Lower lobe of right lung (tissue), 2 donors: ENCODE measurements at places on chromosomes 1 and 21. TPM values are rescaled to one million over a fixed set of nuclear protein-coding genes. Genes with fewer than 3 reads are reported as not detected.

DNA sequence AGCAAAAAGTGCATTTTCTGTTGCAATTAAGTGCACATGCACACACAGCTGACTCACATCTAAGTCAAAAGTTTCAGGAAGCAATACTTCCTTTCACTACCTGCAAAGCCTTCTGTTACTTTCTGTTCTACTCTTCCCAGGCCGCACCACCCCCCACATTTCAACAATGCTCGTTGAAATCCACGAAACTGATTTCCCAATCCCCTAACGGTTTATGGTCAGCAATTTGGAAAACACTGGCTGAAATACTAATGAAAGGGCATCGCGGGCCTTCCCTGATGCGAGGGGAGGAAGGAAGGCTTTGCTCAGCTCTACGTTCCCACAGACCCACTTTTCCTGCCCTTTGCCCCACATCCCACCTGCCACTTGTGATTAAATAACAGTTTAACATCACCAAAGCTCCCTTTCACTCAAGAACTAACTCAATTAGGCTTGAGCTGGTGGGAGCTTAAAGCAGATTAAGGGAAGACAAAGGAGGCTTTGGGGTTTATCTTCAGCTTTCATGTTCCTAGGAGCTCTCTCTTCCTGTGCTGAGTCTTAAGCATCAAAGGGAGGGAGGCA, 243.2 kb upstream of the RAB4A start:
- DNase-seq: peak; percentile 73

DNA sequence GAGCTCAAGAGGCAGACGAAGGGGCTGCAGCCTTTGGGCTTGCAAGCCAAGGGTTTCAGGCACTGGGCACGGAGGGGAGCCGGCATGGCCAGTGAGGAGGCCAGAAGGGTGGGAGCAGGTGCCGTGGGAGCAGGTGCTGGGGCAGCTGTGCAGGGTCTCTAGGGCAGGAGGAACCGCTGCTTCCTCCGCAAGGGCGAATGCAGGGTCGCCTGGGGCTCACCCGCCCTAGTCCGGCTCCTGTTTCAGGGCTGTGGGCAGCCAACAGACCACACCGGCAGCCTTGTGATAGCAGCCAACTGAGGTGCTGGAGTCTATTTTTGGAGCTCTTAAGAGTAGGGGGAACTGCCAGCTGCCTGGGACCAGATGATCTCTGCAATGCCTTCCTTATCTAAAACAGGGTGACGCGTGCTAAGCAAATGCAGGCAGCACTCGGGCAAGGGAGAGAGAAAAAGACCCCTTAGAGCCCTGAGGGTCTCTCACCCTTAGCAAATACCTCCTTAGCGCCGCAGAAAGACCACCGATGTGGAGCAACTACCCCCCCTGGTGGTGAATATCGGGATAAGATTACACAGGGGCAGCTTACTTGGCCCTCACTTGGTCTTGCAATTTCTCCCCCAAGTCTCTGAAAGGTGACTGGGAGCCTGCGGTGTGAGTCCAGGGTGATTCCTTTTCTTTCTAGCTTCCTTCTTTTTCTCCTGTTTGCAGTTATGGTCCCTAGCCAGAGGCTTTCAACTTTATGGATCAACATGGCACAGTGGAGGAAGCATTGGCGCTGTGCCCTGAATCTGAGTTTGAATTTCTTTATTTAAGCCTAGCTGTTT, 20.7 kb upstream of the MAPKAPK2 start:
- no peak for DNase-seq

DNA sequence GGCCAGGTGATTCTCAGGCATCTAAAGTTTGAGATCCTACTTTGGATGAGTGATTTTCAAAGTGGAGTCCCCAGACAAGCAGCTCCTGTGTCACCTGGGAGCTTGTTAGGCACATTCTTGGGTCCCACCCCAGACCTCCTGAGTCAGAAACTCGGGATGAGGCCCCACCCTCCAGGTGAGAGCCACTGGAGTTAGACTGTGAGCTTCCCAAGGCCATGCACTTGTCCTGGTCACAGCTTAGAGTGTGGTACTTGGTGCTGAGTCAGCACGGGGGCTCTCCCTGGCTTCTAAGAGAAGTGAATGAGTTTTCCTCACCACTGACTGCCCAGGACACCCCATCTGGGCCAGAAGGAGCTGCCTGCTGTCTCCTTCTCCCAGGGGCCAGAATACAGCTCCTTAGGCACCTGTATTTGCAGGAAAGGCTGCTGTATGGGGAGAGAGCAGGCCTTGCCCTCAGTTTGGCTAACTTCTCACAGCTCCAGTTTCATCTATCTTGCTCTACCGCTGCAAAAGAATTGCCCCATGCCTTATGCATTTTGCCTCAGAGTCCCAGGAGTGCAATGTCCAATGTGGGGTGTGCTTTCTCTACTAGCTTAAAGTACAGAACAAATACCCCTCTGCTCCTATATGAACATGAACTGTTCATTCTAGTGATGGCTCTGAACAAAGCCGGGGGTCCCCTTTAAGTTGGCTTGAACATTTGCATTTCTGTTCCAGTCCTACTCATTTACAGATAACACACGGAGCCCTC, 98.1 kb downstream of the PSMG1 start:
- DNase-seq: no peak

DNA sequence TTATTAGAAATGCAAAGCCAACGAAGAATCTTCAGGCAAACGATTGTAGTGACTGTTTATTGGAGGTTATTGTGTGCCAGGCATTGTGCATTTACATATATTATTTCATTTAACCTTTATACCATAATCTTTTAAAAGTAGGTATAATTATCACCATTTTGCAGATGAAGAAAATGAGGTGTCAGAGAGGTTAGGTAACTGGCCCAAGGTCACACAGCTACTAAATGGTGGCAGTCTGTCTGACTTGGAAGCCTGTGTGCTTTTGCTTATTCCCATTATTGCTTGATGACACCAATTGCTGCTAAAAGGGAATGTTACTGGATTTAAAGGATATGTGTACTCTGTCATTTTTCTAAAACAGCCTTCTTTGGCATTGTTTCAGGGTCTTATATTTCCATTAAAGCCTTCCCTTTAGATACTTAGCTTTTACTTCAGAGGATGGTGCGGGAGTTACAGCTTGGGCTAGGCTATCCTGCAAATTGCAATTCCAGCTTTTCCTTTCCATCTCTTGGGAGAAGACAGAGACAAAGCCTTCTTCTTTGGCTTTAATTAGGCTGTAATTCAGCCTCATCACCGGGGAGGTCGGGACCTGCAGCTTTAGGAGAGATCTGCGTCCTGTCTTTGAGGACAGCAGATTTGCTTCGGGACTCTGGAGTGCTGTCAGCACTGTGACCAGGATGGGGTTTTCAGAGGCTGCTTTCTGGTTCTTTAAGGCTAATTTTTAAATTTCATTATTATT, 37.4 kb upstream of the ERRFI1 start:
- no peak for DNase-seq

- DNase-seq: no peak
Observed at GRCh38 chr1:66682106-66682505, 70.2 kb upstream of the DYNLT5 start.

DNA sequence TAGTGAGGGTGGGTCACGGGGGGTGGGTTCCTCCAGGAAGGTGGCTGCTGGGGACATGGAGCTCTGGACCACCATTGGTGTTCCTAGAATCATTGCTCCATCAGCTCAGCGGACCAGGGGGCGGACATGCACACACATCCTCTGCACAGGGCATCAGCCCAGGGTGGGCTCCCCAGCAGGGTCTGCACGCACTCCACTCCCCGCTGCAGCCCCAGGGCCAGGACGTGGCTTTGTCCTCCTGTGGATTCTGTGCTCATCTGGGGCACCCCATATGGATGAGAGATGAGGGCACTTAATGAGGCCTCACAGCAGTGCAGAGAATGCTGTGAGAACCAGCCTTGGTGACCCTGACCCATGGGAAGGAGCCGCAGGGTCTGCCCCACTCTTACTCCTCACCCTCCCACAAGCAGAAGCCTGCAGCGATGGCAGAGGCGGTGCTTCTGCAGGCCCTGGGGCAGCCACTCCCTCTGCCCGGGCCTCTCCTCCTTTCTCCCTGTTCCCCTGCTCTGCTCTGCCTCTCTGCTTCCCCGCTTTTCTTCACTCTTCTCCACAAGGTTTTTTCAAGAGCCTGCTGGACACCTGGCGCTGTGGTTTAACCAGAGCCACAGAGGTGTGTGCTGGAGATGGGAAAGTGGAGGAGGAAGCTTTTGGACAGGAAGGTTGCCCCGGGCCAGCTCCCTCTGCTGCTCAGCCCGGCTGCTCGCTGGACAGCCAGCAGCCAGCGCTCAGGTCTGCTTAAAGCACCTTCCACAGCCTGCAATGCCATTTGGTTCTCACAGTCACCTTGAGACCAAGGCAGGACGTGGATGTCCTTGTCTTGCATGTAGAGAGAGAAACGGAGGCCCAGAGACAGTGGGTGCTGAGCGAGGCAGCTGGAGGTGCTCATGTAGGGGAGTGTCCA, 26.3 kb upstream of the PCBP3 start:
- DNase-seq: no peak

GRCh38 chr1:11787251-11787803, 18.4 kb downstream of the MTHFR start:
- peak; percentile 84 for DNase-seq

DNA sequence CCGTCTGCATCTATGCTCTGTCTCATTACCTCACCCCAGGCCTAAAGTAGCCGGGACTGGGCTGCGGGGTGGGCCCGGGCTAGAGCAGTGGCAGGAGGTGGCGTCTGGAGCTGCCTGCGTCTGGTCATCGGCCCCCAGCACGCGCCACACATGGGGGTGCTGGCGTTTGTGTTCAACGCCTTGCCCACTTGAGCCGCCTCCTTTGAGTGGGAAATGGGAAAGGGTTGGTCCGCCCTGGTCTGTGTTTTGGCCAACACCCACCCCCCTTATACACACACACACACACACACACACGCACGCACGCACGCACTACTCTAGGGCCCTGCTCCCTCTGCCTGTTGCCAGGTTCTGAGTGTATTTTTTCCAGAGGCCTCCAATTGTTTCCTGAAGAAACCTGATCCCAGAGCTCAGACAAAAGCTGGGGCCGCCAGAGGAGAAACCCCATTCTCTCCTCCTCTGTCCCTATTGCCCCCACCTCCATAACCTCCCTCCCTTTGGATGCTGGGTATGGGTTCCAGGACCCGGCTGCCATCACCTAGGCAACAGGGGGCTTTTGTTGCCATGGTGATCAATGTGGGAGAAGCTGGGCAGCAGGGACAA, 10.1 kb downstream of the VANGL2 start:
- no peak for DNase-seq

GRCh38 chr1:19087737-19088594, 122.1 kb downstream of the UBR4 start:
- DNase-seq: no peak

GRCh38 chr1:109634771-109635750, 15.4 kb downstream of the AMPD2 start:
- DNase-seq: no peak

DNA sequence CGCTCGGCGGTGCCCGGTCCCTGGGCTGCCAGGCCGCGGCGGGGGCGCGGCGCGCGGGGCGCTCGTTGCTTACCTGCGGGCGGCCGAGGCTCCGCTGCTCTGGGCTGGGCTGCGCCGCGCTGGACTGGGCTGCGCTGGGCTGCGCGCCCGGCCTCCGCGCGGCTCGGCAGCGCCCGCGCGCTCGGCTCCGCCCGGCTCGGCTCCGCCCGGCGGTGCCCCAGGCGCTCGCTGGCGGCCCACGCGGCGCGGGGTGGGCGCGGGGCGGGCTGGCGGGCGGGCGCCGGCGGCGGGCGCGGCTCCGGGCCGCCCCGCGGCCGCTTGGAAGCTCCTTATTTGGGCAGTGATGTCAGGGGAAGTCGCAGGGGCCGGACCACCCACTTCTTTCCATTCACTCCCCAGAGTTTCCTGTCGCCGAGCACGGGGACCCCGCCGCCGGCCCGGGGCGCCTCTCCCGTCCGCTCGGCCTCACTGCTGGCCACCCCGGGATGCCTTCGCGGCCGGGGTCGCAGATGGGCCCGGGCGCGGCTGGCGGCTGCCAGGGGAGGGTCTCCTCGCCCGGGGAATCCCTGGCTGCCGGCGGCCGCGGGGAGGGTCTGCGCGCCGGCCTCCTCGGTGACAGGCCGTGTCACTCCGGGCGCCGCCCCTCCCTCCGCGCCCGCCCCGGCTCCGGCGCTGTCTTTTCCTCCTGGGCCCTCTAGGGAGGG, 177.7 kb upstream of the EDN2 start:
- DNase-seq: peak; percentile 76

DNA sequence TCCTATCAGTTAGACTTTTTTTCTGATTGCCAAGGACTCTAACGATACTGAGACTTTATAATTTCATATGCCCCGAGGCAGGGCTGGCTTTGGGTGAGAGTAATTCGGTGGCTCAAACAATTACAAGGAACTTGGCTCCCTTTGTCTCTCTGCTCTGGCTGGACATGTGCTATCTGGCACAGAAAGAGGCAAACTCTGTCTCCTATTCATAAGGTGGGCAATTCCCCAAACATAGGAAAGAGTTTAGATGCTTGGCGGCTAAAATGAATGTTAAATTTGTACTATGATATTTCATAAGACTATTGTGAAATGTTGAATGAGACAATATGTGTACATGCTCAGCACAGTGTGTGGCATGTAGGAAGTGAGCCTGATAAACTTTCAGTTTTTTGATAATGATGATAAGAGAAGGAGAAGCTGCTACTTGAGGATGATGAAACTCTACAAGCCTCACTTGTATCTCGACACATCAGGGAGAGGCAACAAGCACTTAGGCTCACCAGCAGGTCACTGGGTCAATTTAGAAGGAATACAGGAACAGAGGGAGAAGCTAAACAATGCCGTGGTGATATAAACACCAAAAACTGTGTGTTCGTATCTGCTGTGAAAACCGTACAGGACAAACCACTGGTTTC, 12.6 kb upstream of the NTPCR start:
- no peak for DNase-seq

DNA sequence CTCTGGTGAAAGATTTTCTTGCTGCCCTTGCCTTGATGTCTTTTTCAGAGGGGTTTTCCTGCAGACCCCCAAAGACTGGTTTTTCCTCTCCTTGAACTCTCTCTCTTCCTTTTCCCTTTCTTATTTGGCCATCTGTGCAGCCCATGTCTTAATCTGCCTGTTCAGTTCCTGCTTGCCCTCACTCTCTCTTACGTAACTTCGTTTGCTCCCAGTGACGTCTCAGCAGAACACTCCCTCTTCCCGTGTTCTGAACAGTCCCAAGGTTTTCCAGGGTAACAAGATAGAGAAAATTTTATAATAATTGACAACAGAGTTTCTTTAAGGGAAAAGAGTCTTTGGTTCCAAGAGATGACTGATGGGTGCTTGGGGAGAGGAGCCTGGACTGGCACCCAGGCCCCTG, 109.1 kb upstream of the LMO4 start:
- no peak for DNase-seq

DNA sequence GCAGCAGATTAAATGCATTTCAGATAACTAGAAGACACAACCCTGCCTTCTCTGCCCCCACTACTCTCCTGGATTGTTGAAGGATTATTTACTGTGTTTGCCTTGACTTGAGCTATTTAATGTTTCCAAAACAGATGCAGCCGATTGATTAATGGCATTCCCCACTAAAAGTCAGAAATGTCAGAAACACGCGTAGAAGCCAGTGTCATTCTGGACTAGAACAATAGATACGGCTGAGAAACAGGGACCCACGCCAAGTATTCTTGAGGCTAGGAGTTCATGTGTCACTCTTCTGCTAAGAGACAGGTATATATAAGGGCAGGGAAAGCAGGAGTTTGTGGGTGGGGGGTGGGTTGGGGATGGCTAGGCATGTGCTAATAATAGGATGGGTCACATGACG, 366.7 kb upstream of the PROX1 start:
- DNase-seq: no peak

GRCh38 chr1:160284220-160284781, 632 bp downstream of the PEX19 start:
- DNase-seq: peak; percentile 59

- DNase-seq: no peak
Observed at GRCh38 chr1:206464456-206464964, 5.8 kb upstream of the IKBKE start.

The PADI3 gene
- not detected for total RNA-seq

The CNR2 gene
- total RNA-seq: not detected

The CD2 gene
- total RNA-seq: 9.8 TPM

The ASCL5 gene
- total RNA-seq: not detected

The TBX19 gene
- 3.1 TPM for total RNA-seq
